ENCODE measurements at places on chromosomes 2 and 18. TPM values are rescaled to one million over a fixed set of nuclear protein-coding genes. Genes with fewer than 3 reads are reported as not detected.

The CDH20 gene
- polyA plus RNA-seq, result 3.9 TPM

The MYCN gene
- polyA plus RNA-seq, result 34.2 TPM

The UCN gene
- 0.36 TPM for polyA plus RNA-seq

The CHAC2 gene
- polyA plus RNA-seq, result 3.8 TPM

DNA sequence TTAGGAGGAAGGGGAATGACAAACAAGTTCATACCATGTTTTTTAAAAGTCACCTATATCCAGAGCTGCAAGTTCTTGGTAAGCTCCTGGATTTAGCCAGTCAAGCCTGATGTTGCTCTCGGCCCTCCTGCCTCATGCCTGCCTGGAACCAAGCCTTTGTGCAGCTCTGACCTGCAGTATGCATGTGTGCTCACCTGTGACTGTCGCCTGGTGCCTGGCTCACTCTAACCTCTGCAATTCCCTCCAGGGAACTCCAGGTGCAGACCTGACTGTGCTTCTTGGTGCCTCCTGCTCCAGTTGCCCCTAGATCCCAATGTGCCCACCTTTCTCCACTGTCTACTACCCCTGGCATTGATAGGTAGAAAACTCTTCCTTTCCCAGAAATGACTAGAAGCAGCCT, 85.1 kb upstream of the ZBTB14 start:
- no peak for DNase-seq

DNA sequence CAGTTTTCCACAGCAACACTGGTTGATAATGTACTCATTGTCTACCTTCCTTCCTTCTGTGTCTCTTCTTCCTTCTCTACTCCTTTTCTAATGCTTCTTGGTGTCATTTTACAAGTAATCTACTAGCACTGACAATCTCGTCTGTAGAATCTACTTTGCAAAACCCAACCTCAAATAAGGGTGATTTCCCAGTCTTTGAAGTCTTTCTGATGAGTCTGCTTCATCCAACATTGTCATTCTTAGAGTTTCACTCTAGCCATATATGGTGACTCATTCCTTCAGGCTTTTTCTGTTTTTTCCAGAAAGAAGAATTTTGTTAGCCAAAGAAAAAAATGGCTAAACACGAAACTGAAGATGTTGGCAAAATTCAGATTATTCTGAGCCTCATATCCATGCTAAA, 288.7 kb downstream of the MBD2 start:
- no peak for DNase-seq

- DNase-seq, result no peak
These were observed 67.6 kb downstream of the KIAA2012 start for GRCh38 chr2:202140522-202141252.

GRCh38 chr2:230693411-230693810, 19.2 kb upstream of the CAB39 start:
- DNase-seq, result no peak

DNA sequence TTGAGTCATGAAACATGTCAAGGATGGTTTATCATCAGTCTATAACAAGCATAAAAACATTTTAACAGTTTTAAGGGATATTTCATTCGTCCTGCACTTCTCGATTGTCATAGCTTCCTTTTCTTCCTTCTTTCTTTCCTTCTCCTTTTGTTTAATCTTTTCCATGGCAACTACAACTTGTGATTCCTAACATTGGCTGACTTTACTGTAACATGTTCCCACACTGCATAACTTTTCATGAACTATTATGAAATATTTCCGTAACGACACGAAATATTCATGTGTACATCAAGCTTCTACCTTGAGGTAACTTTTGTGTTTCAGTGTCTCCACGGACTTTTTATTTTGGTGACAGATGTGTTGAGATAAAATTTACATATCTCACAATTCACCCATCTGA, 134.4 kb downstream of the ACTR3 start:
- DNase-seq, result no peak

GRCh38 chr2:88613921-88614320, 13.3 kb downstream of the EIF2AK3 start:
- no peak for DNase-seq
